ENCODE measurements at places on chromosomes 6 and 20.

DNA sequence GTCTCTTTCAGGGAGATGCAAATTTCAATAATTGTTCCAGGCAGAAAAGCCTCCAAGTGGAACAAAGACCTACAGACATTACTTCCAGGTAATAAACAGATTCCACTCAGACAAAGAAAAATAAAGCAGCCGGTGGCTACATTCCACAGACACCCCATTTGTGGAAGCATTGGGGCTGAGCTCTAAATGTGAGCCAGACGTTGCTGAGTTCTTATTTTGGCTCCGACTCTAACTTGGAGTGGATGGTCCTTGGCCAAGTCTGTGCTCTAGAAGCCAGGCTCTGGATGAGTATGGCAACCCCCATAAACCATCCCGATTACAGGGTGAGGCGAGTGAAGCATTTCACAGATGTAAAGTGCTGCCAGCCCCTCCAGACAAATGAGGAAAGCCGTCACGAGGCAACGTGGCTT lies 6.6 kb downstream of the TRAM2 start:
- no peak for DNase-seq

GRCh38 chr20:25282034-25282781 lies 34.3 kb downstream of the PYGB start:
- DNase-seq = no peak

DNA sequence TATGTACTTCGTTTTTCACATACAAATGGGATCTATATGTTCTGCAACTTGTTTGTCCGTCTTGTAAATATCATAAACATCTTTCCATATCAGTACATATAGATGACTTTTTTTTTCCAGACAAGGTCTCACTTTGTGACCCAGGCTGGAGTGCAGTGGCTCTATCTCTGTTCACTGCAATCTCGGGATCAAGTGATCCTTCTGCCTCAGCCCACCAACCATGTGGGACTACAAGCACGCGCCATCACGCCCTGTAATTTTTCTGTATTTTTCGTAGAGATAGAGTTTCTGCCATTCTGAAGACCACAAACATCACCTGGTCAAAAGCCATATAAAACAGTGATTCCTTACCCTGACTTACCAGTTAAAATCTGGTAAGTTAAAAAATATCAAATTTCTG lies 37.7 kb upstream of the SYNCRIP start:
- no peak for DNase-seq

DNA sequence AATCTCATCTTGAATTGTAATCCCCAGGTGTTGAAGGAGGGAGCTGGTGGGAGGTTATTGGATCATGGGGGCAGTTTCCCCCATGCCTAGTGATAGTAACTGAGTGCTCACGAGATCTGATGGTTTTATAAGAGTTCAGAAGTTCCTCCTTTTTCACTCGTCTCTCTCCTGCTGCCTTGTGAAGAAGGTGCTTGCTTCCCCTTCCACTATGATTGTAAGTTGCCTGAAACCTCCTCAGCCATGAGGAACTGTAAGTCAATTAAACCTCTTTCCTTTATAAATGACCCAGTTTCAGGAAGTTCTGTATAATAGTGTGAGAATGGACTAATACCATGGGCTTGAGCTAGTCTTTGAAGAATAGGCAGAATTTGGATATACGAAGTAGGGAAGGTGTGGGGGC lies 113.9 kb downstream of the RIN2 start:
- no peak for DNase-seq

DNA sequence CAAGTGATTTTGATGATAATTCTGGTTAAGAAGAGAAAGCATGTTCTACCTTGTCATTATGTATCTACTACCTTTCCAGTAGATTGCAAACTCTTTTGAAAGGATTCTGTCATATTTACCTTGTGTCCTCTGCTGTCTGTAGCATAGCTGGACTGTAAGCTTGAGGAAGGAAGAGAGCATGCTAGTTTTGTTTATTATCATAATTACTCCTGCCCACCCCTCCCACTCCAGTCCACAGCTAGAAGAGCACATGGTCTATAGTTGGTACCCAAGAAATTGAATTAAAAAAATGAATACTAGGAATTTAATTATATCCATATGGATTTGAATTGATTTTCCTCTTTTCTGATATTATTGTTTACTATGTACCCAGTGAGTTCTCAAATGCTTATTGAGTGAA lies 40.2 kb downstream of the PDE7B start:
- DNase-seq = no peak

DNA sequence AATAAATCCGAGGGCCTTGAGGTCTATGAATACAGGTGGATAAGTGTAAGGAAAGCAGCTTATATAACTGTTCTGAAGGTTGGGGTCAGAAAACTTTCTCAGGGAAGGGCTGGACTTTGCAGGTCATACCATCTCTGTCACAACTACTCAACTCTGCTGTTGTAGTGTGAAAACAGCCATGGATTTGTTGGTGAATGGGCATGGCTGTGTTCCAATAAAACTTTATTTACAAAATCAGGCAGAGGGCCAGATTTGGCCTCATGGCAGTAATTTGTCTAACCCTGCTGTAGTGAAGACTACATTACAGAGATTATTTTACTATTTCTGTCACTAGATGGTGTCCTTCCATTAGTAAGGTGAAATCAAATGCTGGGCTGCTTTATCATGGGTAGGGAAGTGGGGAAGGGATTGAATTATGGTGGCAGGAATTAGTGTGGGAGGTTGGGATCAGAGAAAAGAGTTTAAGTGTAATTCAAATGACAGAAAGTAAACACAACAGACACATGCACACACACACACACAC lies 409.6 kb upstream of the CHD6 start:
- no peak for DNase-seq

DNA sequence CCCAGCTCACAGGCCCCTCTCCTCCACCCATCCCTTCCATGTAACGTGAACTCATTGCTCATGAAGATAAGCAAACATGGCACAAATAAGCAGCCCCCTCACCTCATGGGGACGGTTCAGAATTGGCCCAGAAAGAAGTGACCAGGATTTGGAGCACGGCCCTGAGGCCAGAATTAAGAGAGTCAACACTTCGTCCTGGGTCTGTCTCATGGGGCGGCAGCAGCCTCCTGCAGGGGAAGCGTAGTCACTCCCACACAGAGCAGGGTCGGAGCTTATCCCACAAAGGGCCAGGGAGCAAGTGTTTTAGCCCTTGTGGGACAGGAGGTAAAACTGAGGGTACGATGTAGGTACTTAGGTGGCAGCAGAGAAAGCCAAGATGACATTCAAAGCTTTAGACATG lies 28.6 kb upstream of the DACT2 start:
- no peak for DNase-seq

GRCh38 chr6:70537266-70537665 lies 29.5 kb upstream of the SDHAF4 start:
- DNase-seq = no peak

GRCh38 chr6:18177286-18177965 lies 22.2 kb downstream of the KDM1B start:
- DNase-seq = no peak

GRCh38 chr20:4038676-4039370 lies 23.5 kb upstream of the RNF24 start:
- DNase-seq = no peak

DNA sequence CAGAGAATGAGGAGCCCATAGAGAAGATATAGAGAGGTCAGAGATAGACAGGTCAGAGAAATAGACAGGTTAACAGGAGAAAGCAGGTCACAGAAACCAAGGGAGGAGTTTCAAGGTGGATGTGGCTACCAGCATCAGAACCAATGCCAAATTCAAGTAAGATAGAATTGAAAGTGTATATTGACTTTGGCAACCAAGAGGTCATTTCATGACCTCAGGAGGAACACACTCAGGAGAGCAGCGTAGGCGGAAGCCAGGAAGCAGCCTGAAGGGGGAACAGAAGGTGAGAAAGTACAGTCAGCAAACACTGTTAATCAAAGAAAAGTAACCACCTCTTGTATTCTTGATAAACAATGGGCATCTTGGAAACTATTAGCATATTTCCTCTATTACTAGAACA lies 33.9 kb upstream of the ALDH8A1 start:
- no peak for DNase-seq

GRCh38 chr20:59560588-59561227 lies 43.6 kb upstream of the PHACTR3 start:
- peak; percentile 24 for DNase-seq

DNA sequence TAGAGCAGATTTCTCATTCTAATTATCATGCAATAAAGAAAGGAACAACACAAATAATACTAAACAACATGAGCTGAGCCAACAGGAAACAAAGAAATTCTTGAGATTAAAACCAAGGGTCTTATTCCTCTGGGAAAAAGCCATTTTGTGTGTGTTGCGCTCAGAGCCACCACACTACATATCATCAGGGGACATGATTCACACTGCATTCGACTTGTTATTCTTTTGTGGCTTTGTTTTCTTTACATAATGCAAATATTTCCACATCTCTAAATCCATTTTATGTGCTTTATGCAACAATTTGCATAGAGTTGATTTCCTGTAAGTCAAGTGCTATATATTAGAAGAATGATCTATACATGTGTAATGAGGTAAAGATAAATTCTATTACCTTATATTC lies 719.6 kb downstream of the TBC1D32 start:
- no peak for DNase-seq

DNA sequence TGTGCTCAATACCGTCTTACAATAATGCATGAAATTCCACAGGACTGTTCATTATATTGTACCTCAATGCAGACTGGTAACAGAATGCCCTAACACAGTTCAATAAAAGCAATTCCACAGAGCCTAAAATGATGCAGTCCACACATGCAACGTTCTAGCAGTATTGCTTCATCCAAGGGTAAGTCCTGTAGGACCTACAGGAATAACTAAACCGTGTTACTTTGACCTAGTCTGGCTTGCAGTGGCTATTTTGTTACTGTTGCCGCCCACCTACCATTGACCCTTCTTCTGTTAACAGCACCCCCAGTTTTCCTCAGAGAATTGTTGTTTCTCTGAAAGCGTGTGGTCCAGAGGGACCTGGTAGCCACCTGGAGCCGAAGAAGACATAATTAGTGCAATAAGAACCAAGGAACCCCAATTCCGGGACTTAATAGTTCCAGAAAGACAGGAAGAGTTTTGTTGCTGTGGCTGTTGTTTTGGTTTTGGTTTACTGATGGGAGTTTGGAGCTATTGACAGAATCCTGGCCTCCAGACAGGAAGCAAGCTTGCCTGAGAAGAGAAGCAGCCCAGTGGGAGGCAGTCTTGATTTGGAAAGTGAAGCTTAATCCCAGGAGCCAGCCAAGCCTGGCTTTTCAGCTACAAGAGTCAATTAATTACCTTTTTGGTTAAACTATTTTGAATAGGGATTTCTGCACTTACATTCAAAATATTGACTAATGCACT lies 91.3 kb downstream of the FRK start:
- no peak for DNase-seq

DNA sequence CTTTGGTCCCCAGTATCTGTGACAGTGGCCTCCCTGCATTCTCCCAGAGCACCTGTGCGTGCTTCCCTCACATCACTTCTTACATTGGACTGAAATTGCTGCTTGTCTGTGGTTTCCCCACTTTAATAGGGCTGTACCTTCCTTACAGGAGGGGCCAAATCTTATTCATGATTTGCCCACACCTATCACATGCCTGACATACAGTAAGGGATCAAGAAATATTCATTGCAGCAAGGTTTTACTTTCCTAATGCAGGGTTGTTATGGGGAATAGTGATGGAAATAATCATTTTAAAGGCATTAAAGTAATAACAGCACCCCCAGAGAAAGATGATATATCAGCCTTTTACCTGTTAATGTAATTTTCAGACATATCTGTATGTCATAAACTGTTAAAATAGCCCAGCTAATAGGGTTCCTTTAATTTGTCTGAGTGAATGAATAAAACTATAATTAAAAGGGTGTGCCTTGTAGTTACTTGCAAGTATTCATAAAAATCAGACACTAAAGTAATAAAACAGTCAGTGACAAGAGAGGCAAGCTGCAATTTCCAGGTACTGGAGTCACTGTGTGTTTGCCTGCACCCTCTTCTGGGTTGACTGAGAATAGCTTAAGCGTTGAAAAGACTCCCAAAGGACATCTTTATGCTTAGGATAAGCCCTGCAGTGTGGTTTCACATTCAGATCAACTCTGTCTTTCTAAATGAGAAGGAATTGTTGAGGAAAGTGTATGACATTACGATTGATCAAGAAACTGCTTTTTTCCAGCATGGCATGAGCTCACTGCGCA lies 182.7 kb downstream of the PHACTR1 start:
- no peak for DNase-seq

- no peak for DNase-seq
Measured at GRCh38 chr6:159914565-159914923, 23.8 kb downstream of the MAS1 start.

- no peak for DNase-seq
Measured at GRCh38 chr20:62910217-62910766, 16.0 kb downstream of the DIDO1 start.

DNA sequence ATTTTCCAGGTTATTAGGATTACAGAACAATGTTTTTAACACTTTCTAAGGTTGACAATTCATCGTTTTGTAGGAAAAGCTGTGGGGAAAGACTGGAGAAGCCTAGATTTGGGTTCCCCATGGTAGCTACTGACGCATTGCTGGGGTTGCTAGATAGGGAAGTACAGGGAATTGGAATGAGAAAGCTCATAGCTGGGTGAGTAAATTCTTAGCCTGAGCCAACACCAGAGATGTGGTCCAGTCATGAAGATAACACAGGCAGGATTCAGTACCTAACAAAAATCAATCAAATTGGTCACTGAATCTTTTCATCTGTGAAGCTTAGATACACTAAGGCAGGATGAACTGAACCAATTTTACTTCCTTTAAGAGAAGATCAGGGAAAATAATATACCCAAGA lies 35.7 kb downstream of the RIN2 start:
- no peak for DNase-seq

GRCh38 chr20:31894980-31895675 lies 24.7 kb downstream of the TTLL9 start:
- DNase-seq = peak; percentile 62

GRCh38 chr6:305371-306206 lies 13.3 kb downstream of the DUSP22 start:
- no peak for DNase-seq

DNA sequence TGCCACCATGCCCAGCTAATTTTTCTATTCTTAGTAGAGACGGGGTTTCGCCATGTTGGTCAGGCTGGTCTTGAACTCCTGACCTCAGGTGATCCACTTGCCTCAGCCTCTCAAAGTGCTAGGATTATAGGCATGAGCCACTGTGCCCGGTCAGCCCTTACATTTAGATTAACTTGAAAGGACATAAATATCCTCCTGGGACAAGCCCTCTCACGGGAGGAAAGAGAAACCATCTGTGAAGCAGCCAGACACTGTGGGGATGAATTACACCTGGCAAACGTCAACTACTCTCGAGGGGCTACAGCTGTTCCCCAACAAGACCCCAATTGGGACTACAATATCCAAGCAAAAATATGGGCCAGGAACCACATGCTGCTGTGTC lies 32.7 kb upstream of the SAMHD1 start:
- DNase-seq = no peak

- DNase-seq = no peak
Measured at GRCh38 chr6:1363298-1363697, 26.1 kb upstream of the FOXF2 start.

- no peak for DNase-seq
Measured at GRCh38 chr20:11260611-11261010, 586.8 kb upstream of the JAG1 start.

DNA sequence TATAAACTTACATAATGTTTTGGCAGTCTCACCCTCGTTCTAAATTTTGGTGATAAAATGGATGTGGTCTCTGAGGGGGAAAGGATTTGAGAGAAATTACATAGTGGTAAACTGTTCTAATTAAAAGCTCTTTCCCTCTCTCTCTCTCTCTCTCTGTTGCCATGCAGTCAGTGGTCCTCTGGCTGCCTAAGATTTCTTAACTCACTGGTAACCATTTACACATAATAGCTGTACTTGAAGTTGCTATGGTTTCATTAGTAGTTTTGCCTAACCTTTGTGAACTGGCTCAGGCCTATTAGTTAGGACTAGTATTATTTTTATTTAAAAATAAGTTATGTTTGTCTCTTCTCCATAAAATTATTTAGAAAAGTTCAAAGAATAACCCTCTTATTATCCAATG lies 42.0 kb downstream of the MAPK14 start:
- DNase-seq = no peak
